Stimulated activated CD8-positive, alpha-beta memory T cell treated with anti-CD3 and anti-CD28 coated beads, Interleukin-4, amount 100 ng/mL, for 24 hours (primary cell): ENCODE measurements at places on chromosomes 2 and 18.

DNA sequence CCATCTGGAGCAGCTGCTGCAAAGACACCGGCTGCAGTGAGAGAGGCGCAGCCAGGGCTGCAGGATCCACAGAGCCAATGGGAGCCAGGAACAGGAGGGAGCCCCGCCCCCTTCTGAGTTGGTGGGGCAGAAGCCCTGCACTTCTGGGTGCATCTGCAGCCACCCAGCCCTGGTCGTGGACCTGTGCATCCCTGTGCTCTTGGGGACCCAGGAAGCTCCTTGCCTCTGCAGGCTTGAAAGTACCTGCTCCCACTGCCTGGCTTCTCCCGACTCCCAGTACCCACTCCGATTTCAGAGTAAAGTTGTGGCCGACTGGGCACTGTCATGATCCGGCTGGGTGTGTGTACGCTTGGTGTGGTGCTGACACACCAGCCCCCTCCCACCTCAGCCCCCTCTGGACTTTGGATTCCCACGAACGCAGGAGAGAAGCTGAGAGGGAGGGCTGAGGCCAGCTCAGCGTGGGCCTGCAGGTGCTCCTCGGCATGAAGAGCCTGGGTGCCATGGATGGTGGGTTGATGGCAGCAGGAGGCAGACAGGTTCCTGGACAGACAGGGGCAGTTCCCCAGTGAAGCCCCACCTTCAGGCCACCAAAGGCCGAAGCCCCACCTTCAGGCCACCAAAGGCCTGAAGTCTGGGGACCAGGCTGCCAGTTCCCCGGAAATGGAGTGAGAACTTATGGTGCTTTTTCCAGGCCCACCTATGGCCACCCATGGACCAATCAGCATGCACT is 34.9 kb downstream of the LRRTM4 start:
- no peak for DNase-seq

- DNase-seq: no peak
Measured at GRCh38 chr2:207130958-207131521, 34.7 kb downstream of the KLF7 start.

DNA sequence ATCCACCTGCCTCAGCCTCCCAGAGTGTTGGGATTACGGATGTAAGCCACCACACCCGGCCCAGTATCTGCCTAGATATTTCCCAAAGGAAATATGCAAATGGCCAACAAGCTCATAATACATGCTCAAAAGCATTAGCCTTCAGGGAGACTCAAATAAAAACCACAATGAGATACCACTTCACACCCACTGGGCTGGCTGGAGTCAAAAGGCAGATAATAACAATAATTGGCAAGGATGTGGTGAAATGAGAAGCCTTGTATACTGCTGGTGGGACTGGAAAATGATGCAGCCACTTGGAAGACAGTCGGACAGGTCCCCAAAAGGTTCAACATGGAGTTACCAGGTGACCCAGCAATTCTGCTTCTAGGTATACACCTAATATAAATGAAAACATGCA is 20.5 kb upstream of the ZNF516 start:
- DNase-seq: no peak

DNA sequence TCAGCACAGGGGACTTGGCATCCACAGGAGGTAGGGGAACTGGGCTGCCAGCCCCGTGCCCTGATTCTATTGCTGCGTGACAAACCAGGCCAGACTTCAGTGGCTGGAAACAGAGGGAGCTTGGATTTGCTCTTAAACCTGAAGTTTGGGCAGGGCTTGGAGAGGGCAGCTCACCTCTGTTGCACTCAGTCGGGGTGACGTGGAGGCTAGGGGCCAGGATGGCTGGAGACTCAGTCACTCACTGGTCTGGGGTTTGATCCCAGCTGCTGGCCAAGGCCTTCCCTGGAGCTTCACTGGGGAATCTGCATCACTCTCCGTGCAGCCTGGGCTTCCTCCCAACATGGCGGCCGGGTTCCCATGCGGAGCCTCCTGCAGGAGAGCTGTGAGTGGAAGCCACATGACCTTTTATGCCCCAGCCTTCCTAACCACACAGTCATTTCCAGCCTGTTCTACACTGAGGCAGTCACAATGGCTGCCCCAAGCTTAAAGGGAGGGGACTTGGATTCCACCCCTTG is 175.2 kb upstream of the HDAC4 start:
- DNase-seq: no peak

GRCh38 chr2:66862885-66863650 is 428.1 kb downstream of the MEIS1 start:
- DNase-seq: no peak

GRCh38 chr18:5518179-5518770 is 25.5 kb downstream of the EPB41L3 start:
- DNase-seq: no peak

DNA sequence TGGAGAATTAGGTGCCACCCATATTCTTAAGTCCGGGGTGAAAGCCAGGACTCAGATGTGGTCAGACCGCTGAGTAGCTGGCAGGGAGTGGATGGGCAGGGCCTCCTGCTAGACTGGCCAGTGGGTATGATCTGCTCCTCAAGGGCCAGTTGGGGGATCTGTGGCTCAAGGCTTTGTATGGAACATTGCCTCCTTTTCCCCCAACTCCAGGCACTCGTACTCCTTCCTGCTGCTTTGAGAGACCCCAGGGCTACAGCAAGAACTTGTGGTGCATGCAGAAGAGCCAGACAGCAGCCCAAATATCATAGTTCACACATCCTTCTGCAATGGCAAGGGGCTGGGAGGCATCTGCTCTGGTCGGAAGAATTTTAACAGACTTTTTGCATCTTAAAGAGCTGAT is 61.7 kb downstream of the PDCL3 start:
- no peak for DNase-seq

- no peak for DNase-seq
Measured at GRCh38 chr2:206665251-206665650, 23.0 kb downstream of the FAM237A start.

DNA sequence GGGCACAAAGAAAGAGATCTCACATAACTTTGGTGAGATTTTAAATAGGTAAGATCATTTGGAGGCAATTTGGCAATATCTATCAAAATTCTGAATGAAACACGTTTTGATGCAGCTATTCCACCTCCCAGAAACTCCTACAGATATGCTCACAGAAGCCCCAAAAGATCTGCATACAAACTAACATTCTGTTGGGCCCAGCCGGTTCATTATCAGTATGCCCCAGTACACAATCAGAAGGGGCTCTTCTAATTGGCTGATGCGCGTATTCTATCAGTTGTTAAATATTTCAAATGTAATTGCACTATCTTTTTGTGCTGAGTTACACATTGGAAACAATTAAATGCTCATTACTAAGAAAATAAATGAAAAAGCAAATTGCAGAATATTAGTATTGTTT is 7.1 kb upstream of the TGIF1 start:
- DNase-seq: no peak

- DNase-seq: no peak
Measured at GRCh38 chr2:52936029-52936428, 831.6 kb upstream of the CHAC2 start.

DNA sequence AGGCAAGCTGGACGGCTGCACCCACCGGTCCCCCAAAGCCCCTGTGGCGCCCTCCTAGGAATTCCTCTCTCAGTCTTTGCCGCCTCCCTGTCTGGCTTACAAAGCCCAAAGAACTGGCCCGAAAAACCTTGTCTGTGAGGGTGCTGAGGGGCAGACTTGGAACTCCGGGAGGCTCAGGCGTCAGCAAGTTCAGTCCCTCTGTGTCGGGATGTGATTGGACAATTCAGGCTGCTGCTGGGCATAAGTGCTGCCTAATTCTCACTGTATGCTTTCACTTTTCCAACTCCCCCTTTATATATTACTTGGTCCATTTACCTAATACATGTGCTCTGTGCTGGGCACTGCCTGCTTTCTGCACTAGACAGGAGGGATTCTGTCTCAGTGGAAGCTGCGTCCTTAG is 20.3 kb upstream of the SH3RF3 start:
- DNase-seq: no peak

DNA sequence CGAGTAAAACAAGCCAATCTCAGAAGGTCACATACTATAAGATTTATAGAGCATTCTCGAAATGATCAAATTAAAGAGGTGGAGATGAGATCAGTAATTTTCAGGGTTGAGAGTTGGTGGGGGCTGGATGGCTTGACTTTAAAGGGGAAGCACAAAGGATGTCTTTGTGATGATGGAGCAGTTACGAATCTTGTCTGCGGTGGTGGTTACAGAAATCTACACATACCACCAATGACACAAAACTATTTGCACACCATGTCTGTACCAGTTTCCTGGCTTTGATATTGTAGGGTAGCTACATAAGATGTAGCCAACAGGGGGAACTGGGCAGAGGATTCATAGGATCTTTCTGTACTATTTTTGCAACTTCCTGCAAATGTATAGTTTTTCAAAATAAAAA is 190.6 kb upstream of the SMIM21 start:
- DNase-seq: no peak
